ENCODE measurements at places on chromosomes 13 and 19. TPM values are rescaled to one million over a fixed set of nuclear protein-coding genes. Genes with fewer than 3 reads are reported as not detected.
A peak's percentile ranks its signal among the peaks of the same experiment; 100 is the strongest.

BRME1 gene
- 1.2 TPM for total RNA-seq

NCCRP1 gene
- not detected for total RNA-seq

TARM1 gene
- total RNA-seq = not detected

- DNase-seq = no peak
Measured at GRCh38 chr19:39194832-39195542, 1.8 kb upstream of the NCCRP1 start.

GRCh38 chr19:51461723-51462161 lies 3.5 kb upstream of the SIGLEC8 start:
- no peak for DNase-seq

- DNase-seq = no peak
Measured at GRCh38 chr19:55579766-55580621, 654 bp downstream of the ZNF579 start.

TMC4 gene
- not detected for total RNA-seq

PCP2 gene
- total RNA-seq = 1.7 TPM

ZNF440 gene
- total RNA-seq = 6.4 TPM

- DNase-seq = no peak
Measured at GRCh38 chr19:54183431-54183830, 5.9 kb downstream of the MBOAT7 start.

ZNF302 gene
- total RNA-seq = 10.5 TPM

- no peak for DNase-seq
Measured at GRCh38 chr19:4676955-4677731, 7.0 kb upstream of the MYDGF start.

SIGLEC5 gene
- total RNA-seq = not detected

- no peak for DNase-seq
Measured at GRCh38 chr13:95019886-95020285, 281.4 kb downstream of the ABCC4 start.

DNA sequence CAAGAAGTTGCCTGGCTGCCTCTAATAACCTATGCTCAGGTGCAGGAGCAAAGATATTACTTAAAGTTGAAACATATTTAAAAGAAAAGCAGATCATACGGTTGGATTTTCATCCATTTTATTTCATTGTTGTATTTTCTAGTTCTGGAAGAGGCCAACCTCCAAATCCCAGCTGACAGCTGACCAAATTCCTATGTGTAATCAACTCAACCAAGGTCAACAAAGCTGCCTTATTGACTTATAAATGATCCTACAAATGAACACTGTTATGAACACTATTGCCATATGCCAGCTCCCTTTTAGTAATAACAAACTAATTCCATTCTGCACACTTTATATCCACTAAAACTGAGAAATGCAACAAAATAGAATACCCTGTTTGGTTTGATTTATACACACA lies 1537.4 kb downstream of the SLITRK1 start:
- DNase-seq = no peak

DNA sequence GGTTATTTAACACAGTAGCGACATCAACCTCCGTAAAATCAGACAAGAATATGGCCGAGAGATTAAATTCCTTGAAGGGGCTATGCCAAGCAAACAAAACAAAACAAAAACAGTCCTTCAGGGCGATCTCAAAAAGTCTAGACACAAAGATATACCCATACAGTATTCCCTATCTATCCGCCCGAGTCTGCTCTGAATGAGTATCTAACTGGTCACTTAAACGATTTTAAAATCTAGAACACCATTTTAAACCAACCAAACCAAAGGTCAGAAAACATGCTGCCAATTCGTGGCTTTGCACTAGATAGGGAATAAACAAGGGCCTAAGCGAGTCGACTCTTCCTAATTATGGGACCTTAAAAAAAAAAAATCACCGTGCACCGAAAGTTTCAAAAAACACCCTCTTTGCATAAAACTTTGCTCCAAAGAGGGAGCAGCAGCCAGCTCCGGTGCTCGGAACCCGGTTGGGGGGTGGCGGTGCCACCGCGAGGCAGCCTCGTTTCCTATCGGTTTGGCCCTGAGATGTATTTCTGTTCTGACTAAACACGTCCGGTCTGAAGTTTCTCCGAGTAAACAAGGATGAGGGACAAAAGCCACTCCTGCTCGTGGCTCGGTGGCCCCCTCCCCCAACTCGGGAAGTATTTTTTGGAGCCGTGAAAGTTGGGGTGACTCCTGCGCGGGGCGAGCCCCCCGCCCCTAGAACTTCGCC lies 1.8 kb downstream of the HMGB1 start:
- peak; percentile 54 for DNase-seq

CILP2 gene
- total RNA-seq = 0.71 TPM

C13orf42 gene
- not detected for total RNA-seq

- DNase-seq = no peak
Measured at GRCh38 chr13:103291798-103292572, 225.8 kb upstream of the SLC10A2 start.

ZNF565 gene
- total RNA-seq = 9.4 TPM

PALM gene
- not detected for total RNA-seq

SELENOV gene
- total RNA-seq = not detected

DNA sequence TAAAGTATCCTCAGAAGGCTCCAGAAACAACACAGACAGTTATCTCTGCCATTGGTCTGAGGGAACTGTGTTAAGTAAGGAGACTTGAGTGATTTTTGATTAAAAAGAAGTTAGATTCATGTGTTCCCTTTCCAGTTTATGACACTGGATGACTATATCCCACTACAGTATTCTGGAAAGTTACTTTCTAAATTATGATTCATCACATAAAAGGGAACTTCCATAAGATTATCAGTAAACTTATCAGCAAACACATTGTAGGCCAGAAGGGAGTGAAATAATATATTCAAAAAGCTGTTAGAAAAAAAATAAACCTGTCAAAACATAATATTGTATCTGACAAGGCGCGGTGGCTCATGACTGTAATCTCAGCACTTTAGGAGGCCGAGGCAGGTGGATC lies 700.0 kb downstream of the SLITRK6 start:
- DNase-seq = no peak

GRCh38 chr19:927351-927779 lies 1.5 kb downstream of the ARID3A start:
- no peak for DNase-seq

- no peak for DNase-seq
Measured at GRCh38 chr19:42816894-42817293, 51.4 kb upstream of the PSG8 start.

DNA sequence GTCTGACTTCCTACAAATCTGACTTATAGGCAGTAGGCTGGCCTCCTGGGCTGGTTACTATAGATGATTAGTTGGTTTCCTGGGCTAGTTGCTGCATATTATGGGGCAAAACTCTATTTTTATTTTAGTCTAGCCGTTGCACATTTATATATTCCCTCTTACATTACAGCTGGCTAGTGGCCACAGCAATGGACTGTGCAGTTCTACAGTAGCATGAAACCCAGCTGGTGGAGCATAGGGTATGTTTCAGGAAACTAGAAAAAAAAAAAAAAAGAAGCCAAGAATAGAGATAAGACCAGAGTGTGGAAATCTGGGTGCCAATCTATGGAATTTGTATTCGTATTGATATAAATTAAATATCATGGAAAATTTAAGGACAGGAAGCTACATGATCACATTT lies 304.4 kb upstream of the NBEA start:
- DNase-seq = no peak

- no peak for DNase-seq
Measured at GRCh38 chr19:30212574-30212973, 159.6 kb upstream of the ZNF536 start.

FGF21 gene
- total RNA-seq = not detected

- DNase-seq = no peak
Measured at GRCh38 chr13:80550971-80551441, 210.1 kb upstream of the SPRY2 start.

GNA15 gene
- total RNA-seq = 6.2 TPM

- DNase-seq = no peak
Measured at GRCh38 chr13:32081591-32081990, 50.0 kb downstream of the FRY start.

DNA sequence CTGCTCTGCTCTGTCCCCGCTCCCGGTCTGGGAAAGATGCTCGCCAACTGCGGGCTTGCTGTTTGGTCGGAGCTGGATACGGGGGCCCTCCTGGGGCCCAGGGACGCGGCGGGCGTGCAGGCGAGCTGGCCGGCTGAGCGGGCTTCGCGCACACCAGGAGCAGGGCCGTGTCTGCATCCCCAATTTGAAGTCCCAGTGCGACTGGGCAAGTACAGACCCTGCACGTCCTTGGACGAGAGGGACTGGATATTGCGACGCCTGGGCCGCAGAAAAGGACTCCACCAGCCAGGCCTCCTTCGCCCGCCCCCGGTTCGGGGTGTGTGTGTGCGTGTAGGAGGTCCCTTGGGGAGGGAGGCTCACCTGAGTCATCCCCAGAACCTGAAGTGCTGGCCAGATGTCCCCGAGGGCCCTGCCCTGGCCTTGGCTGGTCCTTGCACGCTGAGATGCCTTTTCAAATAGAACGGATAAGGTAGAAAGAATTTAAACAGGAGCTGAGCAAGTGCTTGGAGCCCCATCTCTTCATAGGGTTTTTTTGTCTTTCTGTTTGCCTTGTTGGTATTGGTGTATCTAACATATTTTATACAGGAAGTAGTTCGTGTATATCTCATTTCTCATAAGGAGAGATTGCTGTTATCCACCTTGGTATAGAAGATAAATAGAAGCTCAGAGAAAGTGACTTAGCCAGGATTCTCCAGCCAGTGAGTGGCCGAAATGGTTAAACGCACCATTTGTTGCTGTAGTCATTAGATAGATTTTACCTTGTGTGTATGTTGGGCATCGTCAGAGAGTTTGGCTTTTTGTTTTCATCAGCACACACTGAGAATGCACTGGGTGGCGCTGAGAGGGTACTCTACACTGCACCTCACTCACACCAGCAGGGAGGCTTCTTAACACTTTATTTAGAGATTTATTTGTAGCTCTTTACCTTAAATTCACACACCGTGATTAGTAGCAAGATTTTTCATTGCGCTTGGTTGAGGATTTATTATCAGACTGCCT lies 1.1 kb downstream of the NAXD start:
- DNase-seq = peak; percentile 47

DNA sequence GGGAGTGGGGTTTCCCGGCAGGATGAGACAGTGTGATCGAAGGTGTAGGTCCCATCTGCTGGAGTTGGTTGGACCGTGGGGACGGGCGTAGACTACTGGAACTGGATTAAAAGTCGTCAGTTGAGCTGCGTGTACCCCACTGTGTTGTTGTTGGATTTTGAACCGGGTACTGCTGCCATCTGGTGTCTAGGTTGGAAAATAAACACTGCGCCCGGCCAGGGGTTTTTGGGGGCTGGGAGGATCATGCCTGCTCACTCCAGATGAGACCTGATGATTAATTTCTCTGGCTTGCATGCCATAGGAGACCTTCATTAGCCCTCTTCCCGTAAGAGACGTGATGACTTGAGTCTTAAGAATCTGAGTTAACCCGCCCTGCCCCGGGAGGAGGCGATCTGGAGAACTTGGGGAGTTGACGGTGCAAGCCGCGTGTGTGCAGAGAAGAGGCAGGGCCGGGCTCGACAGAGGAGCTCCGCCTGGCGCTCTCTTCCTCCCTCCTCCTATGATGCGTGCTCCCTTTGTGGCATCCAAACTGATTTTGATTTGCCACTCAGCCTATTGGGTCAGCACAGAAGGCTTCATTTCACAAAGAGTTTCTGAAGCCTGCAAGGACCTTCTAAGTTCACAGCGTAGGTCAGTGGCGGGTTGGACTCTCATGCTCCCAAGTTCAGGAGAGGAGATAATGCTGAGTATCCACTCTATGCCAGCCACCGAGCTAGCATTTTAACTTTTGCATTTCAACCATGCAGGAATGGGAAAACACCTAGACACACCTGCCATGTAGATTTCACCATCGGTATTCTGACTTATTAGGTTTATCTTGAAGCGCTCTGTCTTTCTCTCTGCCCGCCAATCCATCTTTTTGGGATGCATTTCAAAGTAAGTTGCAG lies 2.7 kb downstream of the UHRF1 start:
- peak; percentile 72 for DNase-seq

- no peak for DNase-seq
Measured at GRCh38 chr13:60509601-60510386, 112.8 kb downstream of the TDRD3 start.

KIR2DL1 gene
- 0.28 TPM for total RNA-seq

GRCh38 chr19:34220472-34221063 lies 33.8 kb upstream of the GARRE1 start:
- peak; percentile 66 for DNase-seq

GRCh38 chr19:47633517-47633916 lies 24.6 kb downstream of the BICRA start:
- DNase-seq = no peak

DNA sequence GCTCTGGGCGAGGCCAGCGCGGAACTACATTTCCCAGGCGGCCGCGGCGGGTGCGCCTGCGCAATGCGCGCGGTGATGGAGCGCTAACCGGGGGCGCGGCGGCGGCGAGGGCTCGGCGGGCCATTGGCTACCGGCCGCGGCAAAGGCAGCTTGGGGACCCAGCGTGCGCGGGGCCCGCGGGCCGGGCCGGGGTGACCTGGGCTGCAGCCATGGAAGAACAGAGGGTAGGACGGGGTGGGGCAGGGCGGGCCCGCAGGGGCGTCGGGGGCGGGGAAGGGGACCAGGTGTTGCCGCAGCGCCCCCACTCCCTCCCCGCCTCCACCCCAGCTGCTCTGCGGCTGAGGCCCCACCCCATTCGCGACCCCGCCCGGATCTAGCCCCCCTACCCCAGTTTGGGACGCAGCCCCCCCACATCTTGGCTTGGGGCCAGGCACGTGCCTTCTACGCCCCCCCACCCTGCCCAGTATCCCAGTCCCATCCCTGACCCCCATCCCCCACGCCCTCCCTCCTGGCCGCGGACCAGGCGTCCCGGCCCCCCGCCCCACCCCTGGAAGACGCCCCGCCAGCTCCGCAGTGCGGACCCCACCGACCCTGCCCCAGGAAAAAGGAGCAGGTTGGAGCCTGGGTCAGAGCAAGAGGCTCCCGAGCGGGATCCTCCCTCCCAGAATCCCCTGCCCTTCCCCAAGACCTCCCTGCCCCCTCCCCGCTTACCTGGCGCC lies at the start of gene FSD1:
FSD1 (plus strand) TSS at position 61 of the 719 bp plus-strand sequence; CDS start at position 210, 149 bp downstream.
- peak; percentile 75 for DNase-seq

DNA sequence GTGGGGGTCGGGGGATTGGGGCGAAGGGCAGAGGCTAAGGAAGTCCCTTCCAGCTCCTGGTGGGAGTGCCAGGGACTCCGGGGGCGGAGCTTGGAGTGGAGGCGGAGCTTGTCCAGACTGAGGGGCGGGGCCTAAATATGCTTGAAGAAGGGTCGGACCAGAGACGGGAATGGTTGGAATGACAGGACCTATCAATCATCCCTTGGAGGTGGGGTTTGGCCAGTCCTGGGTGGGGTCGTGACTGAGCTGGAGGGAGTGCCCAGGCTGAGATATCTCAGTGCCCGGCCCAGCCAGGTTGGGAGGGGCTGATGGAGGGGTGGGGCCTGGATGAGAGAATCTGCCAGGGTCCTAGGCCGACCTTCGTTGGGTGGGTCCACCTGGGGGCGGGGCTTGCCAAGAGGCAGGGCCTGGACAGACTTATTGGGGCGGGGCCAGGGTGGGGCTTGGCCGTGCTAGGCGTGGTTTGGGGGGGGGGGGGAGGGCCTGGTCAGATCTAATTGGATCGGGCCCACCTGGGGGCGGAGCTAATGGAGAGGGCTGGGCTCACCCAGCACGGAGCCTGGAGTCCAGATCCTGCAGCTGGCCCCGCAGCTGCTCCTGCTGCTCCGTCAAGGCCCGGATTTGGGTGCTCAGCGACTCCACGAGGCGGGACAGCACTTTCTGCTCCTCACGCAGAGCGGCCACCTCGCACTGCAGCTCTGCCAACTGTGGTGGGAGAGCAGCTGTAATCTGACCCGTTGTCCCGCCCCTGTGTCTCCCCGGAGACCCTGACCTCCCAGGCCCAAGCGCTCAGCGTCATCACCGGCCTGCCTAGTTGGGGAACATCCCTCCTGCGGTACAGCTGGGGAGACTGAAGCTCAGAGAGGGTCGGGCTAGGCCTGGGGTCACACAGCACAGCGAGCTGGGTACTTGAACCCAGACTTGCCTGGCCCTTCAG lies 2.6 kb upstream of the WIZ start:
- DNase-seq = peak; percentile 45

GRCh38 chr19:14147797-14148605 lies 11.6 kb upstream of the ASF1B start:
- DNase-seq = peak; percentile 61

Measured in CD8-positive, alpha-beta T cell (primary cell).